ENCODE measurements at places on chromosomes 11 and 22. TPM values are rescaled to one million over a fixed set of nuclear protein-coding genes. Genes with fewer than 3 reads are reported as not detected.
A peak's percentile ranks its signal among the peaks of the same experiment; 100 is the strongest.

- no peak for DNase-seq
Measured at GRCh38 chr11:19689281-19690000, 23.2 kb upstream of the NAV2 start.

DNA sequence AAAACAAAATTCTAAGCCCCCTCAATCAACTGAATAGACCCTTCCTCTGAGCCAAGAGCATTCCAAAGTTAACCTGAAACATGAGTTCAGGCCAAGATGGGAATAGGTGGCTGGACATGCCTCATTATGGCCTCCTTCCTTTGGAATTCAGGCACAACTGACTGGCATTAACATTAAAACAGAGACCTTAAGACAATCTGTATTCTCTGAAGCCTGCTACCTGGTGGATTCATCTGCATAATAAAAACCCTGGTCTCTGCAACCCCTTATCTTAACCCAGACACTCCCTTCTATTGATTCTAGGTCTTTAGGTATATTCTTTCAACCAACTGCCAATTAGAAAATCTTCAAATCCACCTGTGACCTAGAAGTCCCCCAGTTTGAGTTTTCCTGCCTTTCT lies 66.3 kb downstream of the JRKL start:
- no peak for DNase-seq

- DNase-seq, result no peak
Measured at GRCh38 chr11:72173291-72173690, 18.6 kb upstream of the FOLR1 start.

DNA sequence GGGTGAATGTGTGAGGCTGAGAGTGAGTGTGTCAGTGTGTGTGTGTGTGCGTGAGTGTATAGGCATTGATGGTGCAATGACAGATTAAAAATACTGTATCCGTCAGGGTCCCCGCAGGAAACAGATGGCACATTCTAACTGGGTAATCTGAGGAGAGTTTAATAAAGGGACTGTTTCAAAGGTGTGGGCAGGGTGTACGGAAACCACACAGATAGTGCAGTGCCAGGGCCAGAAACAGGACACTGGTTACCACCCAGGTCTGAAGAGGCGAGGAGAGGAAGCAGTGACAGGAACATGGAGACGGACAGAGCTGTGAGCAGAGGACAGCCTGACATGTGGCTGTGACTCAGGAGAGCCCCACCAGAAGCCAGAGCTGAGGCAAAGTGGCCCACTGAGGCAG lies 16.5 kb downstream of the P2RX3 start:
- DNase-seq, result no peak

GRCh38 chr11:108571001-108571400 lies 22.6 kb downstream of the EXPH5 start:
- no peak for DNase-seq

GRCh38 chr11:69308491-69308911 lies 14.5 kb downstream of the MYEOV start:
- no peak for DNase-seq

DNA sequence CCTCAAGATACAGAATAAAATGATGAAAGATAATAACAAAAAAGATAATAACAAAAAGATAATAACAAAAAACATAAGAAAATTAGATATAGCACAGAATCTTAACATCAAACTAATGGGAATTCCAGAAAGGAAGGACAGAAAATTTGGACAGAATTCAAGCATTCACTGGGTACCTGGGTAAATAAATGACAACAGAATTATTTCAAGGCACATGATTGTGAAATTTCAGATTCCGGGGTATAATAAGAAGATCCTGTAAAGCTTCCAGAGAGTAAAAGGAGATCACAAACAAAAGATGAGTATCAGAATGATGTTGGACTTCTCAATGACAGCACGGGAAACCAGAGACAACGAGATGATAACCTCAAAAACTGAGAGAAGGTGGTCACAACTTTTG lies 42.1 kb upstream of the OR9Q1 start:
- no peak for DNase-seq

GRCh38 chr11:62008193-62008592 lies 40.8 kb upstream of the FTH1 start:
- DNase-seq, result no peak

Gene RBM14
- total RNA-seq, result 26.9 TPM

DNA sequence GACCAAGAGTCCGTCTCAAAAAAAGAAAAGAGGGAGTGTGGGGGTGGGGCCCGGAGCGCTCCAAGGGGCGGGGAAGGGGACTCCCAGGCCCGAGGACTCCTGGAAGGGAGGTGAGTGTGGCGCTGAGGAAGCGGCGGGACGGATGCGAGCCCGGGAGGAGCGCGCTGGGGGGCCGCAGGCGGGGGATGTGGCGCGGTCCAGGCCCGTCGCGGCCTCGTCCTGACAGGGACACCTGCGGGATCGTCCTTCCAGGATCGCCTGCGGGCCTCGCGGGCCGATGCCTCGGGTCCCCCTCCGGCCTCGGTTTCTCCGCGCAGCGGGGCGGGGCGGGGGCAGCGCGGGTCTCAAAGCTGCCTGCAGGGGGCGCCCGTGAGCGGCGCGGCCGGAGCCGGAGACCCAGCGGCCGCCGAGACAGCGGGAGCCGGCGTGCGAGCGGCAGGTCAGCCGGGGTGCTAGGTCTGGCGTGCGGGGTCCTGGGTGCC lies 3.8 kb upstream of the ADORA2A start:
- DNase-seq, result peak; percentile 14

DNA sequence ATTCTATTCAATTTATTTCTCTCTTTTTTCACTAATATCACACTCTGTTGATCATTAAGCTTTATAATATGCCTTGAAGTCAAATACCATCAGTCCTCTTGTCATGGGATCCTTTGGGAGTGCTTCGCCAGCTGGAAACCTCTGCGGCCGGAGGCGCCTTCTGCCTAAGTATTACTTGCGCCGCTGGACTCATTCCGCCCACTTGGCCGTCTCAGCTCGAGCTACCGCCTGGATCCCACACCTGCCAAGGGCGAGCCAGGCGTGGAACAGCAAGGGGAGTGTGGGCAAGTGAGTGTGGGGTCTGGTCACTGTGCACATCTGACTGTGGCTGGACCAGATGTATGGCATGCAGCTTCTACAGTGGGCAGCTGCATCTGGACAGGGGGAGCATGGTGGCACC lies 9.1 kb upstream of the MAP6 start:
- DNase-seq, result no peak
